ENCODE measurements at places on chromosomes 3 and 15. TPM values are rescaled to one million over a fixed set of nuclear protein-coding genes. Genes with fewer than 3 reads are reported as not detected.

The DNAJB8 gene
- polyA plus RNA-seq: not detected

The ALDH1L1 gene
- 47.4 TPM for polyA plus RNA-seq

The C3orf22 gene
- polyA plus RNA-seq: 0.14 TPM

The GPR160 gene
- polyA plus RNA-seq: 46.1 TPM

The ANKDD1A gene
- polyA plus RNA-seq: 9.5 TPM

The PPP2R3A gene
- 19.5 TPM for polyA plus RNA-seq

The GRM2 gene
- 0.73 TPM for polyA plus RNA-seq

The KIF23 gene
- polyA plus RNA-seq: 34.9 TPM

The GOLGA8T gene
- polyA plus RNA-seq: 1.4 TPM

The SERINC4 gene
- polyA plus RNA-seq: not detected

The NPAP1 gene
- 0.70 TPM for polyA plus RNA-seq

The LRTM1 gene
- polyA plus RNA-seq: not detected

The HERC2 gene
- polyA plus RNA-seq: 41.4 TPM

The ITIH1 gene
- polyA plus RNA-seq: 0.31 TPM

The MFN1 gene
- 70.4 TPM for polyA plus RNA-seq

The CHRNB4 gene
- polyA plus RNA-seq: 2.9 TPM

The RTP3 gene
- not detected for polyA plus RNA-seq

The DAZL gene
- not detected for polyA plus RNA-seq

The LRRC3B gene
- polyA plus RNA-seq: 2.0 TPM

The RBP2 gene
- polyA plus RNA-seq: 0.44 TPM

The TRH gene
- 0.38 TPM for polyA plus RNA-seq

The GOLGA8H gene
- polyA plus RNA-seq: 1.9 TPM

The TMCO5A gene
- not detected for polyA plus RNA-seq

The NLGN1 gene
- 3.9 TPM for polyA plus RNA-seq

The KNL1 gene
- polyA plus RNA-seq: 28.5 TPM

The MYO5C gene
- 30.6 TPM for polyA plus RNA-seq

The IMP3 gene
- polyA plus RNA-seq: 51.6 TPM

Measured in left renal cortex interstitium (tissue), 4 donors.